Epithelial cell of prostate (primary cell): ENCODE measurements at places on chromosomes 4 and X.

- DNase-seq, result no peak
Observed at GRCh38 chr4:1871471-1872021, 353 bp downstream of the NSD2 start.

GRCh38 chr4:6749340-6750171 is 33.0 kb upstream of the KIAA0232 start:
- DNase-seq, result no peak

GRCh38 chr4:125519371-125520146 is 204.8 kb downstream of the FAT4 start:
- no peak for DNase-seq

DNA sequence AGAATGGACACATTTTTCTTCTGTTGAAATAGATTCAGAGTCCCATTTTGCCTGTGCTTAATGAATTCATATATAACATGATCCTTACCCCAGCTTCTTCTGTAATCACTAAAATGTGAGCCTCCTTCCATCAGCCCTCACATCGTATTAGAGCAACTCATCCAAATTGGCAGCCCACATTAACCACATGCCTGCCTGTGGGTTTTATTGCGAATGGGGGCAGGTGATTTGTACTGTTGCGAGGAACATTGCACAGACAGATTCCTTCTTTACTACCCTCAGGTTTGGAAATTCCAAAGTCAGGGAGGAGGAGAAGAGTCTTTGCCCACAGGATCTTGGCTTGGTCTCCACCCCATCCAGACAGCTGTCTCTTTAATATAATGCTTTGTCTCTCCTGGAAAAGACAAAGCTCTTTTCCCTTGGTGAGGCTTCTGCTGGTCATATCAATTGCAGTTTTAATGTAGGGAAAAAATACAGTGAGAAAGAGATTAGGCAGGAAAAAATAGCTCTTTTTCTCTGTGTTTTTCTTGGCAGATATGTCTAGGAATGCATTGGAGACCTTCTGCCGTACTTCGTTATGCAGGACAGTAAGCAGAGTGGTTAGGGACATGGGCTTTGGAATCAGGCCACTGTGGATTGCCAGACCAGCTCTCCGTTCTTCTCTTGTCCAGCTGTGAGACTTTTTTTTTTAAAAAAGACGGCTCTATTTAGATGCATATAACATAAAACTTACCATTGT is 371.2 kb downstream of the AFF2 start:
- peak; percentile 2 for DNase-seq

- no peak for DNase-seq
Observed at GRCh38 chr4:34183926-34184325, 2060.4 kb downstream of the ARAP2 start.

DNA sequence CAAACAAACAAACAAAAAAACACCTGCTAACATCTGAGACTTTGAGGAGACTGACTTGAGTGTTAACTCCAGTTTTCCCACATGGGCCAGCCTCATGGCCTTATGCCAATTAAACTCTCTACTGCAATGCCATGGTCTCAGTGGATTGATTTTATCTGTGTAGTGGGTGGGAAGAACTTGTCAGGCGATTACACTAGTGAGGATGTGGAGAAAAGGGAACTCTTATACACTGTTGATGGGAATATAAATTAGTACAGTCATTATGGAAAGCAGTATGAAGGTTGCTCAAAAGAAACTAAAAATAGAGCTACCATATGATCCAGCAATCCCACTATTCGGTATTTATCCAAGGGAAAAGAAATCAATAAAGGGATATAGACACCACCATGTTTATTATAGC is 12.8 kb upstream of the XIAP start:
- DNase-seq, result no peak

DNA sequence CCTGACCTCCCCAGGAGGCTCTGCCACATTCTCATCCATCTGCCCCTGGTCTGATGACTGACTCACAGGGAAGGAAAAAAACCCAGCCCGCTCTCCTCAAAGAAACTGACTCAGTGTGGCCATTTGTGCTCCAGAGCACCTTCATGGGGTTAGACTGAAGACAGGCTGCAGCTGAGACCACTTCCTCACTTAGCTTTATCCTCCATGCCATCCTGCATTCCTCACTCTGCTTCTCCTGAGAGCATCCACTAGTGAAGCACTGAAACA is 35.9 kb upstream of the HPSE start:
- no peak for DNase-seq

- DNase-seq, result no peak
Observed at GRCh38 chrX:20434986-20435385, 168.3 kb upstream of the RPS6KA3 start.

DNA sequence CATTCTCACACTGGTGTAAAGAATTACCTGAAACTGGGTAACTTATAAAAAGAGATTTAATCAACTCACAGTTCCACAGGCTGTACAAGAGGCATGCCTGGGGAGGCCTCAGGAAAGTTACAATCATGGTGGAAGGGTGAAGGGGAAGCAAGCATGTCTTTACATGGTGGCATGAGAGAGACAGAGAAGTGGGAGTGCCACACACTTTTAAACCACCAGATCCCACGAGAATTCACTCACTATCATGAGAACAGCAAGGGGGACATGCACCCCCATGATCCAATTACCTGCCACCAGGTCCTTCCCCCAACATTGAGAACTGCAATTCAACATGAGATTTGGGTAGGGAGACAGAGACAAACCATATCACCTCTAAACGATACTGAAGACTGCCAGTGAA is 23.0 kb downstream of the EPGN start:
- DNase-seq, result no peak

GRCh38 chr4:87532907-87533306 is 3.7 kb upstream of the SPARCL1 start:
- DNase-seq, result no peak

GRCh38 chr4:18138076-18138665 is 116.6 kb upstream of the LCORL start:
- no peak for DNase-seq

GRCh38 chrX:39869846-39870601 is 227.7 kb downstream of the BCOR start:
- DNase-seq, result no peak

DNA sequence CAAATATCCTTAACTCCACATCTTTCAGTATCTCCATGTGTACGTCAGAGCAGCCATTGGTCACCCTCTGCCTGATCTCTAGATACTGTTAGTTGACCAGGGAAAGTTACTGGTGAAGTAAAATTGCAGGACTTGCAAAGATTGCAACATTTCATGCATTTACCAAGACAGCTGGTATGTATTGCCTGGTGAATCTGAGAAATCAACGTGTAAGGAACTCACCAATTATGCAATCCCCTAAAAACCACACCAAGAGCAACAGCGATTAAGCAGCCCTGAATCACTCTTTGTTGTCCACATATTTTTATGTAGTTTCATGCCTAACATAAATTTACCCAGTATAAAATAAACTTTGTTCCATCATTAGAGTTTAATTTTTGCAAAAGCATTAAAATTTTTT is 271.2 kb downstream of the NLGN4X start:
- DNase-seq, result no peak

GRCh38 chr4:128979934-128980333 is 113.4 kb downstream of the SCLT1 start:
- DNase-seq, result peak; percentile 34

GRCh38 chr4:123088501-123088900 is 166.1 kb upstream of the NUDT6 start:
- no peak for DNase-seq

DNA sequence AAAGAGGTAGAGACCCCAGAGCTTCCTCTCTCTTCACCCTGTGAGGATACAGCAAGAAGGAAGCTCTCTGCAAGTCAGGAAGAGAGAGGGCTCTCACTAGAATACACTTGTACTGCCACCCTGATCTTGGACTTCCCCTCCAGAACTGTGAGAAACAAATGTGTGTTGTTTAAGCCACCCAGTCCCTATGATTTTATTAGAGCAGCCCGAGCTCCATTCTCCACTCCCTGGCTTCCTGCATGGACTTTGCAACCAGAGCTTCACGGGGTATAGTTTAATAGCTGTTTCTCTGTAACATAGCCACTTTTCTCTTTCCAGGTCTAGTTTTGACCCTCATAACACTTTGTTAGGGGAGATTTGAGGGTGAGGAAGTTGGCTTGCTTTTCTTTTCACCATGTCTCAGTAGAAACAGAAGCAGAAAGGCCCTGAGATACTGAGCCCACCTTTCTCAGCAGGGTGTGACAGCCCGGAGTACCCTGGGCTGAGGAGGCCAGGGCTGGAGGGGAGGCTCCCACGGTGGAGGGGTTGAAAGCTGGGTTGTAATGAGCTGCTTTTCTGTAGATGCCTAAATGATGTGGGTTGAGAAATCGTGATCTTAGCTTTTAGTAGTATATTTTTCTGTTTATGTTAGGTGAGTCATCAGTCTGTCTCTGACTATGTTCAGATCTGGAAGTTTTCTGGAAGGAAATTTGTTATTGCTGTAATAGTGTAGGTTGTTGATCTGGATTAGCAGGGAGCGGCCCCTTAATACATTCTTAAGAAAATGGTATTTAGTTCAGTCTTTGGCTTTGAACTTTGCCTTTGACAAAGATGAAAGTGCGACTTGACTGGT is 118.6 kb downstream of the PTTG2 start:
- DNase-seq, result no peak

- no peak for DNase-seq
Observed at GRCh38 chr4:121829511-121829910, 5.8 kb upstream of the CCNA2 start.

GRCh38 chrX:10828036-10828435 is 207.7 kb upstream of the MID1 start:
- DNase-seq, result no peak

GRCh38 chr4:55635741-55636655 is at the start of gene NMU:
Gene NMU (minus strand): TSS chr4:55636298. CDS start chr4:55636192, 106 bp downstream.
- DNase-seq, result no peak

GRCh38 chr4:82358847-82359246 is 14.9 kb downstream of the HNRNPD start:
- no peak for DNase-seq

DNA sequence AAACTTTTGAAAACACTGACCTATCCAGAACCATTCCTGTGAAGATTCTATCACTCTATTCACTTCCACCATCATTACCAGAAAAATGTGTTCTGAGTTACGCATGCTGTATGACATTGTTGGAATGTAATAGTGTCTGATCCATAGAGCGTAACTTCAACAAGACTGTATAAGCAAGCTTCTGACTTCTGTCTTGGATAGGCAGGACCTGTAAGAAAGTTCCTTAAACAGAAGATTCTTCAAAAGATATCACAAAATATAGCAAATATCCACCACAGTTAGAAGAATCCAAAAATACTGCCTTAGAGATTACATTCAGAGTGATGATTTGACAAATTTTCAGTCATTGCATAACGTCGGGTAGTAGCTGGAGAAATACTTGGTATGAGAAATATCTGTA is 14.0 kb upstream of the SPOCK3 start:
- DNase-seq, result no peak

DNA sequence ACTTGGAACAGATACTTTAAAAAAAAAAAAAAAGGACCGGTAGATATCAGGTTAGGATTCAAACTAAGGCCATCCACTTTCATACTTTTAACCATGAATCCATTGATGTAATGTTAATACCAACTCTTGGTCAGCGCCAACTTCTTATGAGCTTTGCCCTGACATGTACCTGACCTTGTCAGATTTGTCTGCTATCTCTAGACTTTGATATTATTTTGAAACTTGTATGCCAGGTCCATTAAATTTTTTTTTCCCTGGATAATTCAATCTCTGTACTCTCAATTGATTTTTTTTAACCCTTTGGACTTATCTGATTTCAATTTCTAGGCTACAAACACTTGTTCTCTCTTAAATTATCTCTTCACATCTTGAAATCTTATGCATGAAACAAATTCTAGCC is 27.2 kb upstream of the UGT2B7 start:
- DNase-seq, result no peak

- peak; percentile 31 for DNase-seq
Observed at GRCh38 chr4:183354219-183354618, 32.0 kb upstream of the CLDN24 start.

DNA sequence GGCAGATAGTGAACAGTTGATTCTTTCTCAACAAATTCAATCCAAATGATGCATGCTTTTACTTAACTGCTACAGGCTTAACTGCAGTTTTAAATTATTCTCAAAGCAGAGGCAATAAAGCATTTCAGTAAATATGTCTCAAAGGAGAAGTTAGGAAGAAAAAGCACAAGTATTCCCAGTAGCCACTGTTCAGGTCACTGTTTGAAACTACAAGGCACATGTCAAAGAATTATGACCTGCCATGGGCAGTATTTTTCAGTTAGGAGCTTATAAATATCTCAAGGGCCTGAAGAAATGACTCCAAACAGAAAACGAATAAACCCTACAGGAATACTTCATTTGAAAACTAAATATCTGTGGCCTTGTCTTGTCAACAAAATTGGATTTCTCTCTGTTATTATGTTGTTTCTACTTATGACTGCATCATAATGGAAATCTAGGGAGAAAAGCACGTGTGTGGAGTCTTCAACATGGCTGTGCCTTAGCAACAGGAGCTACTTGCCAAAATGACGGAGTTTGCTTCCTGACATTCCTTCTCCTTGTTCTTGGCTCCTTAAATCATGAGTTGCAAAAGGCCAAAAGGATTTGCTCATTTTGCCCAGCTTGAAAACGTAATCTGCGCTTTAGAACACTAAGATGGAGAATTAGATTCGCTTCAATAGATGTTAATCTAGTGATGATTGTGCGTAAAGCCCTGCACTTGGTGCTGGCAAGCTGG is 67.6 kb upstream of the GPR101 start:
- no peak for DNase-seq

GRCh38 chrX:78747489-78747888 is at the start of gene LPAR4:
Gene LPAR4 (plus strand): TSS chrX:78747720. CDS start chrX:78754870, 7,150 bp downstream.
- DNase-seq, result no peak

GRCh38 chr4:77044461-77045150 is 31.2 kb downstream of the CCNI start:
- DNase-seq, result no peak

GRCh38 chr4:82419451-82419850 is 10.8 kb downstream of the HNRNPDL start:
- no peak for DNase-seq

GRCh38 chr4:140238351-140239056 is 84.5 kb upstream of the MAML3 start:
- DNase-seq, result no peak

DNA sequence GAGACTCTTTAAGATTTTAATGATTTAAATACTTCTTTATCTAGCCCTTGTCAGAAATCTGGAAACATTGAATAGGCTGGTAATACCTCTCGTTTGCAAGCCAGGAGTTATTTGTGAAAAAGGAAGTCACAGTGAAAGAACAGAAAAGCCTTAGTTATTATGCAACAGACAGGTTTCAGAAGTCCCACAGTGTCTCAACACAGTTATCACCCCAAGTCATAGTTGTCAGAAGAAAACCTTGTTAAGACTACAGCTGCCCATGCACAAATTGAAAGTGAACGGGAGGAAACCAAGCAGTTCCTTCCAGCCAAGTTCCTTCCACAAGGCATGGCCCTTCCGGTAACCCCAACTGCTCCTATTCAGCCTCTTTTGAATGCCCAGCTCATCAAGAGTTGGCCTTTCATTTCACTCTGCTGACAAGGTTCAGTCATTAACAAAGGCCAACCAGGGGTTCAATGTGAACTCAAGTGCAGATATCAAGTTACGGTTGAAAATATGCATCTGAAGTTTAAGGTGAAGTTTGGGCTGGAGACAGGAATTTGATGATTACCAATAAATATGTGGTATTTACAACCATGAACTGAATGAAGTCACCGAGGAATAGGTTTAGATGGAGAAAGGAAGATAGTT is 15.6 kb downstream of the ALPK1 start:
- DNase-seq, result no peak
